Fibroblast of lung (primary cell): ENCODE measurements at places on chromosomes 3 and 15. TPM values are rescaled to one million over a fixed set of nuclear protein-coding genes. Genes with fewer than 3 reads are reported as not detected.
A peak's percentile ranks its signal among the peaks of the same experiment; 100 is the strongest.

Gene BRK1
- 112 and 114 TPM in 2 replicates for total RNA-seq

Gene TGM5
- under 0.01 TPM in 1 of 2 replicates, not detected in the other for total RNA-seq

DNA sequence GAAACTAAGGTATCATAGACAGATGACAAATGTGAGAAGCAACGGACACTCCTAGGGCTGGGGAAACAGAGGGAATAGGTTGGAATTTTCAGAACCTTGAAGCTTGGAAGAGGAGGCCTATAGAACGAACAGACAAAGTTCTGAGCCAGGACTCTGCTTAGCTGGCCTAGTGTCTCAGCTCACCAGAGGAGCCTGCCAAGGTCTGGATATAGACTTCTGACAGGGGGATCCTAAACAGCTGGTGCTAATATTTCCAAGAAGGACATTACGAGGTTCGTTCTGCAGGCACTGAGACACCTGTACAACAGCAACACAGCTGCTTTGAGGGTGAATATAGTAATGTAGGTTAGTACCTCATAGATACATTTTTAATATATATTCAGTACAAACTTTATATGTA lies 266.3 kb downstream of the CHL1 start:
- DNase-seq = no peak

Gene SLC9C1
- total RNA-seq = under 0.01 TPM in 1 of 2 replicates, not detected in the other

DNA sequence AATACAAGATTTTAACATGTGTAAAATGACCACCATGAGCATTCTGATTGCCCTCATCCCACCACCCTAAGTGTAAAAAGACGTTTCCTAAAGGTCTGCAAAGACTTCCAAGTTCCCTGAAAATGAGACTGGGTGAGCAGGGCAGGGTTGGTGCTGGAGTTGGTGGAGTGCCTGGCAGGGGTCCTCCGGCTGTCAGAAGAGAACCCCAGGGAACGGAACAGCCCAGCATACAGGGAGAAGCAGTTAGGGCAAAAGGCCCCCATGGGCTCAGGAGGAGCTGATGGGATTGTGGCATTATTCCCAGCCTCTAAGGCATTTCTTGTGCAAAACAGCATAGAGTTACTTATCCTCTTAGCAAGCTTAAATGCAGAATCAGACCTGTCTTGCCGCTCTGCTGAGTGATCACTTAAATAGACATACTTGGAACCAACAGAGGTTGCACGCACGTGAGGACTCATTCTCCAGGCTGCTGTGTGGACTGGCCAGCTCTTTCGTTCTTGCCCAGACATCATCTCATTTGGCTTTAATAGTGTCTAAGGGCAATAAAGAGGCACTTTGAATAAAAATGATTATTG lies 36.0 kb downstream of the XYLB start:
- DNase-seq = peak; percentile 9
